Activated CD4-positive, alpha-beta T cell treated with anti-CD3 and anti-CD28 coated beads for 48 hours (primary cell): ENCODE measurements at places on chromosomes 1 and 21.
A peak's percentile ranks its signal among the peaks of the same experiment; 100 is the strongest.

- DNase-seq, result no peak
Measured at GRCh38 chr1:228147768-228148167, 2.0 kb upstream of the GJC2 start.

DNA sequence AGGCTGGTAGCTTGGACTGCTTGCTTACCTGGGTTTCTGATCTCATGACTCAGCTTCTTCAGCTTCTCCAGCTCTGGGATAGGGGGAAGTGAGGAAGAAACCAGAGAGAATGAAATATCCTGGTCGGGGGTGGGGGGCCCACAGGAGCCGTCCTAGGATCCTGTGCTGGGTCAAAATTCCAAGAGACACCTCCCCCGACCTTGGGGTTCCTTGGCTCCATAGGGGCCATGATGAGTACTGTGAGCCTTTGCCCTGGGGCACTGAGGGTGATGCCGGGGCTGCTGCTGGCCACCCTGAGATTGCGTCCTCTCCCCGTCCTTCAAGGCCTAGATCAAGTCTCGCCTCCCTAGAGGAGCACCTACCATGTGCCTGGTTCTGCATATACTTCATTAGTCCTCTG lies 40.0 kb downstream of the MYOM3 start:
- no peak for DNase-seq

- no peak for DNase-seq
Measured at GRCh38 chr1:161731241-161731640, 9.9 kb downstream of the FCRLB start.

- peak; percentile 66 for DNase-seq
Measured at GRCh38 chr1:45205910-45206721, at the start of gene ZSWIM5. Gene ZSWIM5, minus strand, starts transcription at chr1:45206605. Its CDS starts 255 bp downstream, at chr1:45206350.

- no peak for DNase-seq
Measured at GRCh38 chr1:66834926-66835325, 33.9 kb upstream of the INSL5 start.

DNA sequence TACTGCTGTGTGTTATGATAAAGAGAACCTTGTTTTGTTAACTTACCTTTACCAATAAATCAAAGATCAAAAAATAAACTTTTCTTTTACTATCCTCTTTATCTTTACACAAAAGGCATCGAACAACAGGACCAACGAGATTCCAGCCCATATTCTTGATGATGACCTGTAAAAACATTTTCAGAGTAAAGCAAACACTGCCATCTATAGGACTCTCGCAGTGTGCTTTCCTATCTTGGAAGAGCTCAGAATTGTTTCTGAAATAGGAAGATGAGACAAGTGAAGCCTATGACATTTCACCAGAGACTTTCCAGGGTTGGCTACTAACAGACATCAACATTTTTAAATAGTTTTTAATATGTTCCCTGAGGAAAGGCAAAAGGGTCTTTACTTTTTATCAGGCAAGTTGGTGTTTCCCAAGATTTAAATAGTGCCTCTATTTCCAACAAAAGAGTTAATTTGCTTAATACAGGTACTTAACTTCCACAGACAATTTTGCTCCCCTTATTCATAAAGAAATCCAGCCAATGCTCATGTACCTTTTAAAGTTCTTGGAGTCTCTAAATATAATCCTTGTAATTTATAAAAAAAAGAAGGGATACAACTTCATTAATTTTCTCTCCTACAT lies 7.3 kb downstream of the GLMN start:
- DNase-seq, result no peak

- DNase-seq, result no peak
Measured at GRCh38 chr1:38139738-38140487, 93.3 kb upstream of the POU3F1 start.

GRCh38 chr1:225481738-225482137 lies 53.9 kb upstream of the LBR start:
- no peak for DNase-seq

DNA sequence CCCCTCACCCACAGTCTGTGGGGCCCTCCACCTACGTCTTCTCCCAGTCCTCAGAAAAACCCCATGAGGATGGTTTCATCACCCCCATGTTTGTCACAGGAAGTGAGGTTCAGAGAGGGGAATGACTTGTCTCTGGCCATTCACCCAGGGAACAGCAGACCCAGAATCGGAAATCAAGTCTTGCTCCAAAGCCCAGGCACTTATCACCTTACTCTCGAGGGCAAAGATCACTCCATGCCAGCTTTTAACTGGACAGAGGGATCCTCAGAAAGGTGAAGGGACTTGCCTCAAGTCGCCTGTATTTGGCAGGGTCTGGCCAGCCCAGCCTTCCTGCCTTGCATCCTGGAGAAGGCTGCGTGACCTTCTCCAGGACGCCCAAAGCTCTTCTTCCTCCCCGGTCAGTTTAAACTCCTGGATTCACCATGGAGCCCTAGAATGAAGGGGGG lies 57.9 kb upstream of the SSBP3 start:
- no peak for DNase-seq

DNA sequence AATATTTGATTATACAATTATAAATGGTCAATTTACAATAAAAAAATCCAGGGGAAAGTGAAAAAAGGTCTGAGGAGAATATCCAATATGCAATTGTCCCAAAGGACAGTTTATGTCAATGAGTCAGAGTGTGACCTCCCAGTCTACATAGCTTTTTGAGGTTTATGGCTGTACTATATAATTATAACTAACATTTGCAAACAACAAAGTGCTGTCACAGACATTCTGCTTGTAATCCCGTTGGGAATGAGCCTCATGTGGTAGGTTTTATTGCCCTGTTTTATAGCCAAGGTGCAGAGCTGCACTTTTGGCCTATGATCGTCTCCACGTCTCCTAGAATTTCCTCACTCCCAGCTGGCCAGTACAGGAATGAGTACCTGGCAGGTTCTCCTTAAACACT lies 103.8 kb downstream of the ADSS2 start:
- no peak for DNase-seq
